ENCODE measurements at places on chromosomes 13 and 19. TPM values are rescaled to one million over a fixed set of nuclear protein-coding genes. Genes with fewer than 3 reads are reported as not detected.

Gene GPR4
- 0.07 TPM for total RNA-seq

Gene ZNF492
- not detected for total RNA-seq

Gene ZNF320
- 24.0 TPM for total RNA-seq

Gene FARP1
- 26.1 TPM for total RNA-seq

Gene RDH8
- not detected for total RNA-seq

Gene CGB3
- not detected for total RNA-seq

GRCh38 chr13:29369060-29369743 is 226.3 kb downstream of the SLC7A1 start:
- DNase-seq = no peak

DNA sequence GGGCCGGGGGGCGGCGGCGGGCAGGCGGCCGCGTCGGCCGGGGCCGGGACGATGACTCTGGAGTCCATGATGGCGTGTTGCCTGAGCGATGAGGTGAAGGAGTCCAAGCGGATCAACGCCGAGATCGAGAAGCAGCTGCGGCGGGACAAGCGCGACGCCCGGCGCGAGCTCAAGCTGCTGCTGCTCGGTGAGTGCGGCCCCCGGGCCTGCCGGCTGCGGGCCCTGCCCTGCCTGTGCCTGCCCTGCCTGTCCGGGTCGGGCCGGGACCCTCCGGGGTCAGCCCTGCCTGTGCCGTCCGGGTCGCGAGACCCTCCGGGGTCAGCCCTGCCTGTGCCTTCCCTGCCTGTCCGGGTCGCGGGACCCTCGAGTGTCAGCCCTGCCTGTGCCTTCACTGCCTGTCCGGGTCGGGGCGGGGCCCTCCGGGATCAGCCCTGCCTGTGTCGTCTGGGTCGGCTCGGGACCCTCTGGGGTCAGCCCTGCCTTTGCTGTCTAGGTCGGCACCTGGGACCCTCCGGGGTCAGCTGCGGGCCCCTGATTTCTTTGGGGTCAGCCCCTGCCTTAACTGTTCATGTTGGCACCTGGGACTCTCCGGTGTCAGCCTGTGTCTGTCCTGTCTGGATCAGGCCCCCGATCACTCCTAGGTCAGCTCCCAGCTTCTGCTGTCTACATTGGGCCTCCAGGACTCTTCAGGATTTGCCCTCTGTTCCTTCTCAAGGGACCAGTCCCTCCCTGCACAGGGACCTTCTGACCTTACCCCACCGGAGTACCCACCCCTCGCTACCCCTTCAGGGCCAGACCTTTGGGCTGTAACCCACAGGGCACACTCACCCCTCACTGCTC is 659 bp downstream of the GNA11 start:
- no peak for DNase-seq

DNA sequence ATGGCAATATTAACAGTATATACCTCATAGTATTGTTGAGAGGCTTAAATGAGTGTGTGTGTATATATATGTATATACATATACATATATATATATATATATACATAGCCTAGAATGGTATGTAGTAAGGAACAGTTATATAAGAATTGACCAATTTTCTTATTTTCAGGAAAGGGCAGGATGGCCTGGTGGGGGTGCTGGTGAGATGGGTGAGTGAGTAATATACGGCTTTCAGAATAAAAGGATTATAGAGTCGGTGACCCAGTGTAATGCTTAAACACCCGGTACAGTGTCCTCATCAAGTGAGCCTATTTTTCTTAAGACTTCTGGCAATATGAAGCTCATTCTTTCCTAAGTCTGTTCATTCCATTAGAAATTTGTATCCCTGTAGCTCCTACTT is 11.7 kb upstream of the FAM216B start:
- no peak for DNase-seq

DNA sequence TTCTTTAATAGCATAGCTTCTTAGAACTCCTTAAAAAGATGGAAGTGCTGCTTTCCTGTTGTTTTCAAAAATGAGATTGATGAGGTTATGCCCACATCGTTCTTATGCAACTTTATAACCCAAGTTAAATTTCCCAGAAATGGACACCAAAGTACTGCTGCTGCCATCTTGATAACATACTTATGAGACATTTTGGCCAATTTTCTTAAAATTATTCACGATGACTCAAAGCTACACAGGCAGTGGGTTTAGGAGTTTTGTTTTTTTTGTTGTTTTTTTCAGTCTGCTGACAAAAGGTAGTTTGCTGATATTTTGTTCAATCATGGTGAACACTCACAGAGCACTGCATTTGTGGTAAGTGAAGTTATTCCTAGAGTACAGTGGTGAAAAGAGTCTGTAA is 54.9 kb upstream of the RFC3 start:
- DNase-seq = no peak

DNA sequence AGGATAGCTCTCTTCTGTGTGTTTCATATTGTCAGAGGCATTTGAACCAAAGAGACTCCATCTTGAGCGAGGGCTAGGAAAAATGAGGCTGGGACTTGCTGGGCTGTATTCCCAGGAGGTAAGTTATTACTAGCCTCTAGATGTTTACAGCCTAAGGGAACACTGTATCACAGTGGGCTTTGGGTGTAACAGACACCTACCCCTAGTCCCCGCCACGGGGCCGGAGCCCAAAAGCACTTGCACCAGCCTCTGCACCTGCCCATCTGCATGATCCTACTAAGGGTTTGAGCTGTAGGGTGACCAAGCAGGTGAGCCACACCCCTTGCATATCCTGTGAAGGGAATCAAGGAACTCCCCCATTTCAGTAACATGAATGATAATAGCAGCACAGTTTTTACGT is 1972.2 kb downstream of the OLFM4 start:
- DNase-seq = no peak

GRCh38 chr19:56126983-56127780 is 6.1 kb upstream of the ZNF787 start:
- DNase-seq = peak; percentile 72

DNA sequence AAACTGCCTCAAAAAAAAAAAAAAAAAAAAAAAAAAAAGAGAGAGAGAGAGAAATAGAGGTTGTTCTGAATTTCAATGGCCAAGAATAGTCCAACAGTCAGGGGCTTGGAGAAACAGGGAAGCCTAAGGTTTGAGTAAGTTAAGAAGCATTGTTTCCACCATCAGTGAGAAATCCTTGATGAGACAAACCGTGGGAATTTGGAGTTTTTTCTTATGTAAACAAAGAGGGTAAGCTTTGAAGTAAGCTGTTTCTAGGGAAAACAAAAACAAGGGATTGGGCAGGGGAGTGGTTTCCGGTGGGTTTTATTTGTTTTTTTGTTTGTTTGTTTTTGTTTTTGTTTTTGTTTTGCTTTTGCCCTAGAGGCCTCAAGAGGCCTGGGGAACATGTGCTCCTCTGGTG is 11.2 kb upstream of the ERVV-1 start:
- DNase-seq = no peak

GRCh38 chr13:100674572-100674871 is at the start of gene TMTC4:
TMTC4 (minus strand) TSS chr13:100674795; CDS start chr13:100670362, 4,433 bp downstream.
- DNase-seq = no peak

DNA sequence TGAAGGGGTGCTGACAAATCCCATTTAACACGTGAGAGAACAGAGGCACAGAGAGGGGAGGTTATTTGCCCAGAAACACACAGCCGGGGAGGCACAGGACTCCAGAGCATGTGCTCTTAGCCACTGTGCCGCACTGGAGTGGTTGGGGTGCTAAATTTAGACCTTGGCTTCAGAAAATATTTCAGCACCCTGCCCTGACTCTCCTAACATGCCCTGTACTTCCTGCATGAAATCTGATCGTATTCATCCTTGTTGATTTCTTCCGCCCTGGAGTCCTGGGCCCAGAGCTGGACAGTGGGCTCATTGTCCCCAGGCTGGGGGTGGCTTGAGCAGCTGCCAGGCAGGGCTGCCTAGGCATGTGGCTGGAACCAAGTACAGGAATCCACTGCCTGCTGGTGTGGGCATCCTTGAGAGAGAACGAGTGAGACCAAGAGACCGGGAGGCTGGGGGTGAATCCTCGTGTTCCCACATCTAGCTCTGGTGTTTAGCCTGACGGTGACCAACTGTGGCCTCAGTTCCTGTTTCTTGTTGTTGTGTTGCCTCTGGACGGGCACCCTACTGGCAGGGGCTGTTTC is 5.3 kb downstream of the SLC27A1 start:
- no peak for DNase-seq

DNA sequence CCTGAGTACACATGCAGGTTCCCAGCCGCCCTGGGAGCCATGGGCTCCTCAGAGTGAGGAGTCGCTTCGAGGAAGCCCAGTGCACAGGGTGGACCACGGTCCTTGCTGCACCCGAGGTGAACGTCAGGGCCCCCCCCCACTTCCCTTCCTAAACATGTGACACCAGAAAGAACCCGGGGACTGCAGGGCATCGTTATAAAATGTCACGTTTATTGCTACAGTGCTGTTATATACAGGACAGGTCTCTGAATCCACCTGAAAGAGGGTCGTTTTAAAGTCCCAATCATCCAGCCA is 3.8 kb upstream of the UQCR11 start:
- DNase-seq = no peak

- no peak for DNase-seq
Measured at GRCh38 chr13:102983496-102983895, 82.7 kb downstream of the SLC10A2 start.

DNA sequence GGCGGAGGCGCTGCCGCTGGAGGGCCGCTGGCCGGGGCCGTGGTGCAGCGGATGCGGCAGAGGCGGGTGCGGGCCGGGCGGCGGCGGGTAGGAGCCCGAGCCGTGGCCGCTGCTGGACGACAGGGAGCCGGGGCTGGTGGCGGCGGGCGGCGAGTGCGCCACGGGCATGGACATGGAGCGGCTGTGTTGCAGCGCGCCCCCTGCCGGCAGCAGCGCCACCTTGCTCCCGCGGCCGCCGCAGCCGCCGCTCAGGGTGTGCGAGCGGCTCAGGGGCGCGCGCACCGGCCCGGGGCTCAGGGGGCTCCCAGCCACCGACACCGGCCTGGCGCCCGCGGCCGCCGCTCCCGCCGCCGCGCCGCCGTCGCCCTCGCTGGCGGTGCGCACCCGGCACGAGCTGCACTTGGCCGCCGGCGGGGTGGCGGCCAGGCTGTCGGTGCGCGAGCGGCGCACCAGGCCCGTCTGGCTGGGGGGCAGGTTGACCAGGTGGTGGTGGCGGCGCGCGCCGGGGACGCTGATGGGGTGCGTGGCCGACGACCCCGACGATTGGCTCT is 1.7 kb downstream of the IRS2 start:
- peak; percentile 91 for DNase-seq

DNA sequence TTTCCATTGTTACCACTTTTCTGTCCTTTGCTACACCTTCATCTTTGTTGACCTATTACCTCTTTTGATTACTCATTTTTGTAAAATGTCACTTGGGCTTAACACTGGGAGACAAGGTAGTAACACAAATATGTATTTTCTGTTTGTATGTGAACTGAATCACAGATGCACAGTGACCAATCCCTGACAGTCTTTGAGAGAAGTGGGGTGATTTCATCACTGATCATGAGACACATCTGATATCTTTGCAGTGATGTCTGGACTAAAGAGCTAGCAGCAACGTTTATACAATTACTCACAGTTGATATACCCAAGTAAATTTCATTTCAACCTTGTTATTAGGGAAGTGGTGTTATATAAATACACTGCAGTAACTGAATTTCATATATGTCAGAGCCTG is 1397.4 kb upstream of the SPRY2 start:
- no peak for DNase-seq

GRCh38 chr13:95745289-95745688 is 68.3 kb downstream of the DNAJC3 start:
- DNase-seq = peak; percentile 25

DNA sequence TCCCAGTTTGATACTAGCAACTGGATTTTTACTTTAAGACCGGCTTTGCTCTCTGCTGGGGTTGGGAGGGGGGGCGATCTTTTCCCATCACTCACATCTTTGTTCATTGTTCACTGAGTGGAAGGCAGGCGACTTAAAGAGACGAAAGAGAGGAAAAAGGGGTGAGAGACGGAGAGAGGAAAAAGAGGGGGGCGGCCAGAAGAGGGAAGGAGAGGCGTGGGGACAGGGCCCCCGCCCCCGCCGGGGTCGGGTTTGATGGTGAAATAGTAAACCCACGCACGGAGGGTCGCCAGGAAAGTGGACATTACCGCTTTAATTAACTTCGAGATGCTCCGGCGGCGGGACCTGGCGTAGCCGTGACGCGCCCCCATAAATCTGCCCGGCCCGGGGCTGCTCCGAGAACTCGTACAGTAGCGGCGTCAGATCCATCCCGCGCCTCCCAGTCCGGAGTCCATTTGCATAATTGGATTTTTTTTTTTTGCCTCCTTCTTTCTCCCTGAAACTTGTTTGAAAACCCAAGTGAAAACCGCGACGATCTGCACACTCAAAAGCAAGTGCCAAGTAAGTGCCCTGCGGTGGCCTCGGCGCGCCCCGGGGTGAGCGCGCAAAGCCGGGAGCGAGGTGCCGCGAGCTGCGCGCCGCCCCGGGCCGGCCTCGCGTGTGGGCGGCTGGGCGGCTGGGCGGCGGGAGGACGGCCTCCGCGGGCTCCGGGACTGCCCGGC is 143.9 kb upstream of the ZNF536 start:
- DNase-seq = peak; percentile 82

DNA sequence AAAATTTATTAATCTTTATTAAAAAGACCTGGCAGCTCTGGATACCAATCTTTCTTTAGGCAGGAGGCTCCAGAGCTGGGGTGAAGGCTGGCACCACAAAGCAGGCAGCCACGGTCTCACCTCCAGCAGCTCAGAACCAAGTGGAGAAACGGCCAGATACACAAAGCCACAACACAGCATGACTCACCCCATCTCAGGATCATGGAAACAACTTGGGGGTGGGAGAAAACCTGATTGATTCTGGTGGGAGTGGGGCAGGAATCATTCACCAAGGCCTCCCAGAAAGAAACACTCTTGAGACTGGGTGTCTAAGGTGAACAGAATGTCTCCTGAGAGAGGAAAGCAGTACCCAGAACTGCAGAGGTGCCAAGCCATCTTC is 64.2 kb downstream of the CRYL1 start:
- DNase-seq = no peak

- no peak for DNase-seq
Measured at GRCh38 chr19:34351382-34351826, 13.6 kb upstream of the GPI start.

GRCh38 chr19:8529369-8530006 is 15.5 kb upstream of the ZNF414 start:
- no peak for DNase-seq

- peak; percentile 62 for DNase-seq
Measured at GRCh38 chr19:35216833-35217648, 11.5 kb downstream of the FAM187B start.

DNA sequence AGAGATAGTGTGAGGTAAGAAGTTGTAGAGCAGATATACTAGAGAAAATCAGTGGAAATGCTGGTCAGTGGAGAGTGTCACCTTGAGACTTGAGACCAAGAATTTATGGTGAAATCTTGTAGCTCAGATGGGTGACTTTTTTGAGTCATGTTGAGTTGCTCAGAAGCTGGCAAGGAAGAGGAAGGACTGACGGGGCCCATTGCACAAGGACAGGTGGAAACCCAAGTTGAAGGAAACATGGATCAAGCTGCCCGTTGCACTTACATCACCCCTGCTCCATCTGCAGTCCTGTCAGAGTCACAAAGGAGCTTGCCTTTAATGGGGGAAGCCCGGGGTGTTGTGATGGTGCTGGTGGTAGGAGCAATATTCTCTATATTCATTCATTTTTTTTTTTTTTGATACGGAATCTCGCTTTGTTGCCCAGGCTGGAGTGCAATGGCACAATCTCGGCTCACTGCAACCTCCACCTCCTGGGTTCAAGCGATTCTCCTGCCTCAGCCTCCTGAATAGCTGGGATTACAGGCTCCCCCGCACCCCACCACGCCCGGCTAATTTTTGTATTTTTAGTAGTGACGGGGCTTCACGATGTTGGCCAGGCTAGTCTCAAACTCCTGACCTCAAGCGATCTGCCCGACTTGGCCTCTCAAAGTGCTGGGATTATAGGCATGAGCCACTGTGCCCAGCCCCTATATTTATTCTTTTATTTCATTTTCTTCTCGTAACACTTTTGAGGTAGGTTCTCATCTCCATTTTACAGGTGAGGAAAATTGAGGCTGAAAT is 27.4 kb downstream of the UBAC2 start:
- no peak for DNase-seq
